ENCODE measurements at places on chromosomes 3 and 15.

DNA sequence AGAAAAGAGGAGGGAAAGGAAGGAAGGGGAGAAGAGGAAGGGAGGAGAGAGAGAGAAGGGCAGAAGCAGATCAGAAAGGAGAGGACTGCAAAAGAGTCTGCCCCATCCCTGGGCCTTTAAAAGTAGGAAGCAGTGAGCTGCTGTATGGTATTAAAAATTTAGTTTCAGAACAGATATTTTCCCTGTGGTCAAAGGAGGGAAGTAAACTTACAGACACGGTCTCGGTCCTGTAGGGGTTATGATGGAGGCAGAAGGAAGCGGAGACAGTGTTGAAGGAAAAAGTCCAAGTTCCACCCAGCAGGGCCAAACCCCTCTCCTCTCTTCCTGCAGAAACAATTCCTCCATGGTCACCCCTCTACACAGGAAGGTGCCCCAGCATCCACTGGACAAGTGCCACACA lies 122.0 kb upstream of the PROK2 start:
- no peak for DNase-seq

GRCh38 chr3:1082108-1082507 lies 10.7 kb upstream of the CNTN6 start:
- DNase-seq: no peak

- DNase-seq: no peak
Measured at GRCh38 chr3:57411715-57412114, 119.2 kb upstream of the ASB14 start.

GRCh38 chr3:132804498-132804897 lies 82.3 kb upstream of the NPHP3 start:
- no peak for DNase-seq

GRCh38 chr3:146715170-146715569 lies 110.0 kb upstream of the PLSCR5 start:
- DNase-seq: no peak

DNA sequence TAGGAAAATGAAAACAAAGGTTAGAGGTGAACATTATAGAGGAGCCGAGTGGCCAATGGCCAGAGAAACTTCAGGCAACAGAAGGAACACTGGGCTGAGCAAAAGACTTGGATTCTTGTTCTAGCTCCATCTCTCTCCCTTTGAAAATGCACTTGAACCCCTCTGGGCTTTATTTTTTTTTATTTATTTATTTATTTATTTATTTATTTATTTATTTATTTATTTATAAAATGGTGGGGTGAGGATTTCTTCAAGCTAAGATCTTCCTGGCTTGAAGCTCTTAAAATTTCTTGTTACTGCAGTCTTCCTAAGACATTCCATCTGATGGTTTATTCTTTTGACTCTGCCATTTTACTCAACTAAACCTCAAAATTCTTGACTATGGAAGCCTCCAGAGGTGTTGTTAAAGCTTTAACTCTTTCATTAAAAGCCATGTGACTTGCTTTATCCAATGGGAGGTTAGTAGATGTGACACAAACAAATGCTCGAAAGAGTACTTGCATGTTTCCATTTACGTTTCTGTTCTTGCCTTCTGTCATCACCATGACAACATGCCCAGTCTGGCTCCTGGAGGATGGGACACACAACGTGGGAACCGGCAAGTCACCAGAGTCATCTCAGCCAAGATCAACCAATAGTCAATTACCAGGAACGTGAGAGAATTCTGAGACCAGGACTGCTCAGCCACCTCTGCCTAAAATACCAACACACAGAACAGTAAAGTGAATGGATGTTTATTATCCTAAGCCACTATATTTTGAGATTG lies 325.2 kb upstream of the CTNNB1 start:
- no peak for DNase-seq
